ENCODE measurements at places on chromosomes 12 and 14.

GRCh38 chr12:119372540-119372939, 38.0 kb downstream of the CCDC60 start:
- DNase-seq: no peak

DNA sequence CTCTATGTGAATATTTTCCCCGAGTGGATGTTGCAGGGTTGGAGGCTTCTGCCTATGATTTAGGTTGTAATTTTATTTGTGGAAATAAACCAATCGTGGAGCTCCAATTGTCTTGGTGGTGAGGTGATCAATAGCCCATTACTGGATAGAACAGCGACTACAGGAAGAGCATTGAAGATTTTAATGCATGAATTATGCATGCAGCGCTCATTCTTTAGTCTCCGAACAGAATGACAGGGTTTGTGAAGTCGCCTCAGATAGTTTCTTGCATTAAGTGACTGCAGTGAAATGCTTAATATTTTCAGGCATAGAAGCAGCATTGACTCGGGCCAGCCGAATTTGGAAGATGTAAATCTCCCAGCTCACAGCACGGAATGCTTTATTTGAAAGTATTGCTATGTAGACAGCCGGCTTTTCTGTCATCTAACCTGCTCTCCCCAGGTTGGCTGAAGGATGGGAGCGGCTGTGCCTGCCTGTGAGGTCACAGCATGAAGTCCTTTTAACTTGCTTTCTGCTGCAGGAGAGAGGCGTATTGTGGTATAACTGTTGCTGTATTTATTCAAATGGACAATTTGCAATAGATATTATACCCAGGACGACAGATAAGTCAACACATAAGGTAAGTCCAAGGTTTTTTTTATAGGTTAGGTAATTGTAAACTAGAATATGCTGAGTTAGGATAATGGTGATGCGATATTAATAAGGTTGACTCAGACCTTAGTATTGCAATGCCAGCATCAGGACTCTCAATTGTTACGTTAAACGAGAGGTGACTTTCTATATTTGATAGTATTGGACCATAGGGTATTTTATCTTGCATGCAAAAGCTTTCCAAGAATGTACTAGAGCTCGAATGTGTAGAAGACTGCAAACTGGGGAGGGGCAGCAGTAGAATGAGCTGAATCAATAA, 135.7 kb downstream of the CNTN1 start:
- no peak for DNase-seq

DNA sequence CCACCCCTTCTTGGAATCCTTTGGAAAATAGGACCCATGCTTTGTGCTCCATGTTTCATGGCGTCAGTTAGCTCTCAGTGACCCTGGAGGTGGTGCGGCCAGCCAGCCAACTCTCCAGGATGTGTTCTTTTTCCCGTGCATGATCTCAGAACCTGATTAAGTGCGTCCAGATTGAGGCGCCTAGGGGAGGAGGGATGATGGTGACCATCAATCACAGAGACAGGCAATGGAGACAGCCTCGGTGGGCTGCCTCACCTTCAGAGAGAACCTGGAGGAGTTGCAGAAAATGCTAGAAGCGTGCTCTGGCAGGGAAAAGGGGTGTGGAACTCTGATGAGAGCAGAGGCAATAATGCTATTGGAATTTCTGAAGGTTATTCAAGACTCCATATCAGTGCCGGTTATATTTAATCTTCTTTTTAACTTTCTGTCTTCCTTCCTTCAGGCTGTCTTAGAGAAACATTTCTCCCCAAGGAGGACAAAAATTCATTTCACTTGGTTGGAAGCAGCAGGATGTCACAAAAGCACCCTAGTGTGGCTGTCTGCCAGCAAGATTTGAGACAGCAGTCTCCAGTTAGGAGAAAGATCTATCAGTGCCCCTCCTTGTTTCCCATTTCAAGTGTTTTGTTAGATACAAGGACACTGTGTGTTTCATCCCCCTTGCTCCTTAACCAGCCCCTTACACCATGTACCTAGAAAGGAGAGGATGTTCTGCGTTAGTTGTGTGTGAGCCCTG, 53.3 kb upstream of the IGF1 start:
- DNase-seq: no peak

- DNase-seq: no peak
Measured at GRCh38 chr12:8156845-8157244, at the start of gene ZNF705A. Gene ZNF705A, plus strand, starts transcription at chr12:8157015. Its CDS starts 15,611 bp downstream, at chr12:8172626.

- DNase-seq: no peak
Measured at GRCh38 chr12:43763769-43764168, 5.0 kb downstream of the IRAK4 start.

DNA sequence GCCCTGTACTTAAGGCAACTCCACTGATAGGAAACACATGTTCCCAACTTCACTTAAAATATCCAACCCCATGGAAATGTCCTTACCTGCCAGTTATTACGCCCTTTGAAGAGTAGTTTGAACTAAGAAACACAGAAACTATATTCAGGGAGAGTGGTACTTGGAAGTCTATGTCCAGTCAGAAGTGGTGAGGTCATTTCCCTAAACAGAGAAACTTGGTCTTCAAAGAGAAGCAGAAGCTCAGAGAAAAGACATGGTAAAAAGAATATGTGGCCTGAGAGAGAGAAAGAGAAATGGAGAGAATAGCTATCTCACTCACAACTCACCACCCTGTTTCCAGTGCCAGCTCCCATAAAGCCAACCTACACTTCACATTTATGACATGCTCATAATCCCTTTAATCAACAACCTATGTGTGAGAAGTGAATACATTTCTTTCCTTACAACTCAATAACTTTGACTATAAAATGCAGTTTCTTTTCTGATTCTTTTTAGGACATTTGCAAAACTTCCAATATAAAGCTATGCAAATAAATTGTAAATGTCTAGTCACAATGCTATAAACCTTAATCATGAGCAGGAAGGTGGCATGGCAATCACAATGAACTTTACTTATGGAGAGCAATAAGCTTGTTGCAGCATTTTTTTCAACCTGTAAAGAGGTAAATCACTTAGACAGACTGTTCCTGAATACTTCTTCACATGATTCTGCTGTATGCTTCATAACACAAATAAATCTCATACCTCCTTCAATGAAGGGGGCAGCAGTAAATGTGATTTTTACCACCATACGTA, 67.1 kb downstream of the CPNE8 start:
- no peak for DNase-seq

GRCh38 chr12:48977290-48978281, 536 bp upstream of the WNT1 start:
- no peak for DNase-seq

DNA sequence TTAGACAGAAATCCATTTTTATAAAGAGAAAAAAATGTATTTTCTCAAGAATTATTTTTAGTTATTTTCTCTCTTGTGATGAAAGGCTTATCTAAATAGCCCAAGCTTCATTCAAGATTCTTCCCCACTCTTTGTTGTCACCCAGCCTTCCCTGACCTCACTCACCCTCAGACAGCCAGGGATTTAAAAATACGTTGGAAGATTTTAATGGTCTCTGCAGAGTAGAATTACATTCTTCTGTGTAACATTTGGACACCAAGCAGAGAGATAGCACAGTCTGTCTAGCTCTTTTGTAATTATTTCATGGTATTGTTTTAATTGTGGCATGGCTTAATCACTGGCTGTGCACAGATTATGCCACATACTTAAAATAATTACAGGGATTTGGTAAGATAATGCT, 130.3 kb downstream of the IGF1 start:
- DNase-seq: no peak

GRCh38 chr12:27899151-27899661, 73.3 kb downstream of the PTHLH start:
- no peak for DNase-seq

DNA sequence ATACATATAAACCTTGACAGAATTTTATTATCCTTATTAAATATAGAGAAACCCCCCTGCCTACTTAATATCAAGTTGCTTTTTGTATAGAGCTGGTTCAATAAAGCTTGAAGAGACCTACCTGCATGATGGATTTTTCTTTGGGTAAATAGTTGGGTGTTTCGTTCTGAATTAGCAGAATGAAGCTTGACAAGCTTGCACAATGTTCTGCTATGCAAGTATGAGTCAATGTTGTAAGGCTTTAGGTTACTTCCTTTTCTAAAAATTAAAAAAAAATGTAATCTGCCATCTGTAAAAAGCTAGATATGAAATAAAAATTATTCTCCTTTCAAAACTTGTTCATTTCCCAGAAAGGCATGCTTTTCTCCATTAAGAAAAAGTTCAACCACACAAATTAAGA, 1662.6 kb upstream of the SEL1L start:
- DNase-seq: no peak

- no peak for DNase-seq
Measured at GRCh38 chr12:90794212-90794611, 160.8 kb downstream of the CCER1 start.

GRCh38 chr12:4047421-4047820, 174.2 kb upstream of the PARP11 start:
- no peak for DNase-seq

GRCh38 chr12:27787559-27787958, 7.5 kb upstream of the MANSC4 start:
- DNase-seq: no peak

DNA sequence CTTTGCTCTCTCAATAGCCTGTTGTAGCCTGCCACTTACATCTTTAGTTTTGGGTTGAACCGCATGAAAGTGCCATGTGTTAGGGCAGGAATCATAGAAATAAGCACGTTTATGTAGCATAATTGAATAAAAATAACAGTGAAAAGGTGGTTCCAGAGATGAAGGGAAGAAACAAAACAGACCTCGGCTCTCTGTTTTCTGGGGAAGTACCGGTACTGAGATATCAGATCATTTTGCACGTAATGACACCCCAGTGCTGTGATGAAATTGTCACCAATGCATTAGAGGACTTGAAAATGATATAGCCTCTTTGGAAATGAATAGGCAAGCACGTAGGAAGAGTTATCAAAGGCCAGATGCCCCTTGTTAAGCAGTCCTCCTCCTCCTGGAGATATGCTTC, 42.5 kb upstream of the DLK1 start:
- DNase-seq: no peak

GRCh38 chr14:73553845-73554244, 4.9 kb downstream of the HEATR4 start:
- no peak for DNase-seq

- no peak for DNase-seq
Measured at GRCh38 chr12:66269757-66270383, 32.4 kb upstream of the HELB start.

DNA sequence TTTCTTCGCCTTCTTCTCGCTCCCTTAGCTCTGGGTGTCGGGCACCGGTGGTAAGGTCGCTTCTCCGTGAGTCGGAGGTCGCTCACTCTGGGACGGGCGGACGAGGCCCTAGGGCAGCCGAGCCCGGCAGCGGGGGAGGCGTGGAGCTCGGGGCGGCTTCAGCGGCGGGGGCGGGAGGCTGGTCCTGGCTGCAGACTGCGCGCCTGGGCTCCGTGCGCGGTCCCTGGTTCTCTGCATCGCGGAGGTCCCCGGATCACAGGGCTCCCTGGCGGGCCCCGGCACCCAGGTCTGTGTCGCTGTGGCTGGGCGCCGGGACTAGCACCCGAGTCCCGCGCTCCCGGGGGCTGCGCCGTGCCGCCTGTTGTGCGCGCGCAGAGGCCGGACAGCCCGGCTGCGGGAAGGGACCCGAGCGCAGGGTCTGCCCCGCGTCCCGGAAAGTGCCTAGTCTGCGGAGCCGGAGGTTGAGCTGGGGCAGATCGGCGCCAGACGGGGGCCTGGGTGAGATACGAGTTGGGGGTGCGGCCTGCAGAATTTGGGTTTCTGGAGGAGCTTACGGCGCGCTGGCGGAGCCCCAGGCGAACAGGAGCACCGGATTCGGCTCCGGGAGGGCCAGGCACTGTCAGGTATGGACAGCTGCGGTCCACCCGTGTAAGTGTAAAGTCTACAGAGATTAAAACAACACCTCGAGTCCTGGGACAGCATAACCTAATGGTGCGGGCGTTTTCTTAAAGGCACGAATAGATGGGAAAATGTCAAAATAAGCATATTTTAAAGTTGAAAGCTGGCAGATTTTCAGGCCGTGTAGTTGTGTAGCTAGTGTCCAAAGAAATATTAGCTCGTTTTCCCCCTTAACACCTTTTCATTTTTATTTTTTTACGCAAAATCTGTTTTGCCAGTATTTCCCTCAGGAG, 713 bp downstream of the FRMD6 start:
- DNase-seq: no peak

GRCh38 chr14:94000267-94000666, 3.2 kb downstream of the CCDC197 start:
- DNase-seq: no peak

DNA sequence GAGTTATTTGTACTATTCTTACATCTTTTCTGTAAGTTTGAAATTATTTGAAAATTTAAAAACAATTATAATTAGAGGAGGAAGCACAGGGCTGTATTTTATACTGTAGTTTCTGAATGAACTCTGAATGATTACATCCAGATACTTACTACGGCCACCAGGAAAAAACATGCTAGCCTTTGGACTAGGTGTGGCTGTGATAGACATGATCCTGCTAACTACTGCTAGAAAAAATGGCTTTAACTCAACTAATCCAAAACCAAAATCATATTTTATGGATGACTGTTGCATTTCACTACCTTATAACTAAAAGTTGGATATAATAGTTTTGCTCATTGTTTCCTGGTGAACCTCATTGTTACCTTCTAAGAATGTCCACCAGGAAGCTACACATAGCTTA, 15.1 kb upstream of the SLC25A3 start:
- no peak for DNase-seq

DNA sequence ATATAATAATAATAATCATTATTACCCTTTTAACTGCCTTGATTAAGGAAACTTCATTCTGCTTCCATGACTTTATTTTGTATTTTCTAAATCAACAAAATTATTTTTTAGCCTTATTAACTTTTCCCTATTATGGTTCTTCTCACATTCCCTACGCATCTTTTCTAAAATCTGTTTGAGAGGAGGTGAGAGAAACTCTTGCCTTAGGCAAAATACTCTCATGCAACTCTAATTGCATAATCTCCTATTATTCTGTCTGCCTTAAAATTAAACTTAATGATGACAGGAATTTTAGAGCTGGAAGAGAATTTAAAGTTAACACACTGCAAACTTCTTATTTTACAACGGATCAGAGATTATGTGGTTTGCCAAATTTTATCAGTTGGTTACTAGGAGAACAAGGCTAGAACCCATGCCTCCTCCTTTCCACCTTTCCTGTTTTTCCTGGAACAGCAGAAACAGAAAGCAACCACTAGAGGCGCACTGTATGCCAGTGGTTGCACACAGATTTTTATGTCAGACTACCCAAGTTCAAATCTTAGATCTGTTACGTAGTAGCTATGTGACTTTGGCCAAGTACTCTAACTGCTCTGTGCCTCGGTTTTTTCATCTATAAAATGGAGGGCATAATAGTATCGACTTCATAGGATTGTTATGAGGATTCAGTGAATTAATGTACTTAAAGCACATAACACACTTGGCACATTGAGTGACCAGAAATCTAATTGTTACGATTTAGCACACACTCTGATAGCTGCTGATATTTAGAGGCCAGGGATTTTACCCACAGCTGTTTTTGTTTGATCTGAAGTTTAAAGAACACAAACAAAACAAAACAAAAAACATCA, 4.3 kb upstream of the BRMS1L start:
- no peak for DNase-seq

- no peak for DNase-seq
Measured at GRCh38 chr12:130155416-130156073, 6.7 kb upstream of the FZD10 start.

- DNase-seq: no peak
Measured at GRCh38 chr14:50928002-50928635, 16.2 kb downstream of the PYGL start.

GRCh38 chr14:75441728-75442127, 13.9 kb downstream of the JDP2 start:
- no peak for DNase-seq
